Central memory CD4-positive, alpha-beta T cell (primary cell): ENCODE measurements at places on chromosomes 1 and 21.
A peak's percentile ranks its signal among the peaks of the same experiment; 100 is the strongest.

DNA sequence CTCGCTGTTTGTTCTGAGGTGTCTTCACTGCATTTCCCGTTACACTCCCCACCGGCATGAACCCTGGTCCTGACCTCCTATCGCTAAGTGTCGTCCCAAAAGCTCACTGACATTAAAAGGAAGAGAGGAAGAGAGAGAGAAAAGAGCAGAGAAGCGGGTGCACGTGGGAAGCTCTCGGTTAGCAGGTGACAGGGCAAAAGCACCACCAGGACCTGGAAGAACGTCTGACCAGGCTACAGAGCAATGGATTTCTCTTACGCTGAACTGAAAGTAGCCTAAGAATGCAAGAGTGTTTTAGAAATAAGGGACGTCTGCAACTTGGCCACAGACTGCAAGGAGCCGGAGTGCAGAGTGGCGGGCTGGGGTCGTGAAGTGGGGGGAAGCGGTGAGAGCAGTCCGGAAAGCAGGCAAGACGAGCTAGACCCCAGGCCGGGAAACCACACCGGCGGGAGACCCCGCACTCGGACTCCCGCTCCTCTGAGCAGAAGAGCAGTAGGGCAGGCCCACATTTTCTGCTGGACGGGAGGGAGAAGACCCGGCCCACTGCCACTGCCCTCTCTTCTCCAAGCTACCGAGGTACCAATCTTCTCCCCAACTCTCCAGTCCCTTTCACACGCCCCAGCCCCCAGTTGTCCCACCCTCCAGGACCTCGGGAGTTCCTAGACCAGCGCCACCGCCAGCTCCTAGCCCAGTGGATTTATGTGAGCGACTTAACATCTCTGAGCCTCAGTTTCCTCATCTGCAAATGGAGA, 8.3 kb upstream of the MPZL1 start:
- peak; percentile 10 for DNase-seq

GRCh38 chr1:112849425-112850033, 106.5 kb downstream of the SLC16A1 start:
- DNase-seq, result no peak

DNA sequence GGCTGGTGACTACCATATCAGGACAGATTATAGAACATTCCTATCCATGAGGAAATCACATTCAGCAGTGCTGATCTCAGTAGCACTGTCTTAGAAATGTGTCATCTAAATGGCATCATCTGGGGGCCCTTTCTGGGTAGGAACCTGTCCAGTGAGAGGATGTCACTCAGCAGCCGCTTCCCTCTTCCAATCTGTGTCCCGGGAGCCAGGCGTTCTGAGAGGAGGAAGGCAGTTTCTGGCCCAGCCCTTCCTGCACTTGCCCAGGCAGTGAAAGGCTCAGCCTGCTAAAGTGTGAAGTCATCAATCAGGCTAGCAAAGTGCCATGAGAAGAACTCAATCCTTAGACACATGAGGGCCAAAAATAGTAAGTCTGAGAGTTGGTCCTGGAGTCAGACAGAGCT, 25.6 kb downstream of the RAB4A start:
- DNase-seq, result no peak

GRCh38 chr1:234558330-234558836, 51.6 kb downstream of the IRF2BP2 start:
- DNase-seq, result no peak

GRCh38 chr1:154431586-154432373, 26.6 kb downstream of the IL6R start:
- no peak for DNase-seq

GRCh38 chr1:5365751-5366150, 626.5 kb downstream of the NPHP4 start:
- no peak for DNase-seq

DNA sequence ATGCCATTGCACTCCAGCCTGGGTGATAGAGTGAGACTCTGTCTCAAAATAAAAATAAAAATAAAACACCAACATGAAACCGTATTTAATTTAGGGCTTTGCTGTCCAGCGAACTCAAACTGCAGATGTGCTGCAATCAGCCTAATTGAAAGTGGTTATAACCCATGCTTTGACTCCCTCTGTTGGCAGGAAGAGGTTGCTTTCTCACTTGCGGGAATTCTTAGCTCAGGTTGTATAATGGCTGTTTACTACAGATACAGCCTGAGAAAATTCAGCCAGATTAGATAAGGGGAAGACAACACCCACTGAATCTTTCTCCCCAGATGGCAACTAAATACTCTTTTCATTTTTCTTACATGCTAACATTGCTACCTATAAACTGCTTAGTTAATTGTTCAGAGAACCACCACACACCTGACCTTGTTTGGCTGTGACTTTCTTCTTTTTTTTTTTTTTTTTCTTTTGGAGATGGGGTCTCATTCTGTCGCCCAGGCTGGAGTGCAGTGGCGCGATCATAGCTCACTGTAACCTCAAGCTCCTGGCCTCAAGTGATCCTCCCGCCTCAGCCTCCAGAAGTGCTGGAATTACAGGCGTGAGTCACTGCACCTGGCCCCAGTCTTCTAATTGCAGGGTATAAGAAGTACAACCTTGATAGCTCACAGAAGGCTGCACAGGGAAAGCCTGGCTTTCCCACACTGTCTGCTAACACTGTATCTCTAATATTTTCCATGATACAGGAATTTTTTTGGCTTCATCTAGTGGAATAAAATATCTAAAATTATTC, 34.6 kb downstream of the DNTTIP2 start:
- DNase-seq, result peak; percentile 60

DNA sequence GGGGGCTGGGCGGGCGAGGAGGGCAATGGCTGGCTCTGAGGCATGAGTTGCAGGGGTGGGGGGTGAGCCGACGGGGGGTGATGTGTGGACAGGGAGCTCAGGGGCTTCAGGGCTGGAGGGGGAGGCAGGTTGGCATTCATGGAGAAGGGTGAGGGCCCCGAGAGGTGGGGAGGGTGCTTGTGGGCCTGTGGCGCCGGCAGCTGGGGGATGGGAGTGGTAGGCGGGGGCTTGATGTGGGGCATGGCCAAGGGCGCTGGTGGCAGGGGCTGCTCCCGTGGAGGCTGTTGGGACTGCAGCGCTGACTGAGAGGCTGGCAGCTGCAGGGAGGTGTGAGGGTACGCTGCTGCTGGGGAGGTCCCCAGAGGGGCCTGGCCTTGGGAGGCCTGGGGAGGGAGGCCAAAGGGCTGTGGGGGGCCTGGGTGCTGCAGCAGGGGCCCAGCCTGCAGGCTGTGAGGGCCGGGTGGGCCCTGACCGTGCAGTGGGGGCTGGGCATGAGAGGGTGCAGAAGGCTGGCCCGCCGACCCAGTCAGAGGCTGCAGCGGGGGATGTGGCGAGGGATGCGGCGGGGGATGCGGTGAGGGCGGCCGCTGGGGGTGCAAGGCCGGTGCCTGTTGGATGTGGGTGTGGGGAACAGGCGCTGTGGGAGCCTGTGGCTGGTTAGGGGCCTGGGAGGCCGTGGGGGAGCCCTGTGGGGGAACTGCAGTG, 42.7 kb downstream of the SLC45A1 start:
- no peak for DNase-seq

DNA sequence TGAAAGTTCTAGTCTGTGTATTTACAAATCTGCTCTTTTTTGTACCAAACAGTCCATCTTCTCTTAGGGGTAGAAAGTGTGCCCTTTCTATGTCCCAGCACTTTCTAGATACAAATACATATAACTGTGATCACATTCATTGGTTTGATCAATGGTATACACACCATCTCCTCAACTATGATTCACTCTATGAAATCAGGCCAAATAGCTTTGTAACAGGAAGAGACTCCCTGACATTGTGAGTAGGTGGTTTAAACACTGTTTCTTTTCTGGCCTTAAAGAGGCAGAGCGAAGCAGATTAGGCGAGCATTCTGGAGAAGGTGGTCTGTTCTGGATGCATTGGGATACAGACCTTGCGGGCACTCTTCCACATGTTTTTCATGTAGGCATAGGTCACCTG, 39.3 kb upstream of the EXOSC10 start:
- DNase-seq, result no peak
